ENCODE measurements at places on chromosomes 7 and 10. TPM values are rescaled to one million over a fixed set of nuclear protein-coding genes. Genes with fewer than 3 reads are reported as not detected.

ABCC2 gene
- polyA plus RNA-seq, result 0.27 TPM

CDHR1 gene
- 0.15 TPM for polyA plus RNA-seq

ARMS2 gene
- polyA plus RNA-seq, result not detected

ZNF800 gene
- polyA plus RNA-seq, result 27.6 TPM

CALHM1 gene
- polyA plus RNA-seq, result 0.08 TPM

ADRB1 gene
- polyA plus RNA-seq, result 0.92 TPM

GPR22 gene
- 0.36 TPM for polyA plus RNA-seq

SYCE1 gene
- not detected for polyA plus RNA-seq

LIPM gene
- polyA plus RNA-seq, result not detected

TFEC gene
- 1.8 TPM for polyA plus RNA-seq

ZNF485 gene
- polyA plus RNA-seq, result 5.3 TPM

SSC4D gene
- 0.63 TPM for polyA plus RNA-seq

DPY19L1 gene
- polyA plus RNA-seq, result 1.1 TPM

HOGA1 gene
- polyA plus RNA-seq, result not detected

INPP5F gene
- 35.6 TPM for polyA plus RNA-seq

SRRT gene
- polyA plus RNA-seq, result 181 TPM

PRKCQ gene
- 0.76 TPM for polyA plus RNA-seq

PTPRE gene
- 5.9 TPM for polyA plus RNA-seq

ZNF25 gene
- 2.9 TPM for polyA plus RNA-seq

LAMB1 gene
- 1.6 TPM for polyA plus RNA-seq

CLDN3 gene
- not detected for polyA plus RNA-seq

CDC14C gene
- polyA plus RNA-seq, result not detected

ANXA7 gene
- polyA plus RNA-seq, result 177 TPM

OR2A14 gene
- not detected for polyA plus RNA-seq

STARD3NL gene
- polyA plus RNA-seq, result 128 TPM

CFAP69 gene
- 0.60 TPM for polyA plus RNA-seq
